Cardiac fibroblast (primary cell): ENCODE measurements at places on chromosomes 6 and 20.
A peak's percentile ranks its signal among the peaks of the same experiment; 100 is the strongest.

- DNase-seq = no peak
Measured at GRCh38 chr20:44187772-44188709, 1.1 kb upstream of the JPH2 start.

GRCh38 chr20:63735859-63736718 is at the start of gene LIME1:
Gene LIME1 (plus strand): TSS chr20:63736664. CDS start chr20:63737550, 886 bp downstream.
- DNase-seq = no peak

- DNase-seq = peak; percentile 5
Measured at GRCh38 chr6:133291671-133292070, 50.5 kb downstream of the EYA4 start.

GRCh38 chr20:38700926-38701325 is 23.4 kb upstream of the SLC32A1 start:
- DNase-seq = no peak

DNA sequence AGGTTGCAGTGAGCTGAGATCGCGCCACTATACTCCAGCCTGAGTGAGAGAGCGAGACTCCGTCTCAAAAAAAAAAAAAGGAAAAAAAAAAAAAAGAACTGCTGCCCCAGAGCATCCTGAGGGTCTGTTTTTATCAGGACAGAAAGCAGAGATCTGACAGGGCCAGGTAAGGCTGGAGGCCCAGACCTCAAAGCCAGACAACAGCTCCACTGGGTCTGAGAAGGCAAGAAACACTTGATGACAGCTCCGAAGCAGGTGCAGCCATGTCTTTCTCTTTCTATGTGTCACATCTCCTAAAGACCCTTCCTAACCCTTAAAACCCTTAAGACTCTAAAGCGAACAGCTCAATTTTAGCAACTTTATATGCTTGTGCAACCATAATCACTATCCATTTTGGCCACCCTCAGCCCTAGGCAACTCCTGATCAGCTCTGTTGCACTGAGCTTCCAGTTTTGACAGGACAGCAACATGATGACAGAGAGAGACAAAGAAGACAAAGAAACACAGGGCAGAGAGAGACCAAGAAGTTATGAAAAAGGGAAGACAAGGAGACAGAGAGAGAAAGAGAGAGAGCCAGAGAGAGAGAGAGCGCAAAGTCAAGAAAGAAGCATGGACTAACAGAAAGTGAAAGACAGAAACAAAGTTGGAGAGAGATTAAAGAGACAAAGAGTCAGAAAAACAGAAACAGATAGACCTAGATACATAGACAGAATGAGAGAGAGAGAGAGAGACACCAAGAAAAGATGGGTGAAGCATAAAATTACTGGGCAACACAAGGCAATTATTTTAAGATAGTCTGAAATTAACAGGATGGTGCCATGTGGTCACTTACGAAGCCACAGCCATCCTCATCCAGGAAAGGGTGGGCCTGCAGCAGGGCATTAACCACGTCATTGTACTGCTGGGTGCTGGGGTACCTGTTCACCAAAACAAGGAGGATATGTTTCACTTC is 39.2 kb downstream of the SAMD3 start:
- no peak for DNase-seq

GRCh38 chr6:88870717-88871330 is 92.6 kb downstream of the RNGTT start:
- DNase-seq = peak; percentile 78

- peak; percentile 22 for DNase-seq
Measured at GRCh38 chr6:38110481-38110971, 291.0 kb downstream of the ZFAND3 start.

GRCh38 chr6:56851541-56852259 is 103.2 kb upstream of the BEND6 start:
- peak; percentile 93 for DNase-seq

DNA sequence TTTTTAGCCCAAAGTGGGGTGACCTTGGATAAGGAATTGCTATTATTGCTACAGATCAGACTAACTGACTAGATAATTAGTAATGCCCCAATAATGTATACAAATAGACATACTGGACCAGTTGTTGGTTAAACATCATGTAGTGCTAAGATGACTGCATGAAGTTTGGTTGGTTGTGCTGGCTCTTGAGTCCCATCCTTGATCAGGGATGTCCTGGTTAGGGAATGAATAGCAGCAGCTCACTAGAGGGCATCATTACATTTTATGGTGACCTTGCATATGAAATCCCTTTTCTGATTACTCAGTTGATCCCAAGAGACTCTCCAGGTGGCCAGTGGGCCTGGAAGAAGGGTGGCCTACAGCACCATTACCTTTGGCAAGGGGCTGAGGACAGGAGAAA is 10.9 kb downstream of the TPBG start:
- DNase-seq = no peak

DNA sequence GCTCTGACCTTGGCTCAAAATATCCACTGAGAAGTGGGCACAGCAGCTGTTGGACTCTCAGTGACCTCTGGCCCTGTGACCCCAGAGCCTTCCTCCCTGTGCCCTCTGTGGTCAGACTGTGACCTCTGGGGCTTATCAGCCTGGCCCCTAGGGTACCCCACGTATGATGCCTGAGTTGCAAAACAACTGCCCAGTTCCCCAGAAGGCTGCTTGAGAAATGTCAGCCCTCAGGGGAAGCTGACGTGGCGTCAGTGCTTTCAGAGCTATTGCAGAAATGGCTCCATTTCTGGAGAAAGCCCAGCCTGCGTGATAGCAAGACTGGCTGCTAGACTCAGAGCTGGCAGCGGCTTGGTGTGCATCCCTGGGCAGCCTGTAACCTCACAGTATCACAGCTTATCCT is 31.5 kb upstream of the TGM2 start:
- peak; percentile 97 for DNase-seq
